ENCODE measurements at places on chromosomes 4 and X.

- no peak for DNase-seq
Measured at GRCh38 chr4:71441186-71442169, 102.7 kb downstream of the SLC4A4 start.

- DNase-seq = no peak
Measured at GRCh38 chrX:78979789-78980464, 34.7 kb downstream of the P2RY10 start.

- DNase-seq = no peak
Measured at GRCh38 chr4:188976644-188977115, 837.4 kb downstream of the TRIML1 start.

GRCh38 chr4:7372673-7373072 lies 62.1 kb downstream of the PSAPL1 start:
- DNase-seq = no peak

- no peak for DNase-seq
Measured at GRCh38 chr4:150510176-150510865, 71.6 kb upstream of the MAB21L2 start.

Data from stimulated activated CD8-positive, alpha-beta memory T cell treated with anti-CD3 and anti-CD28 coated beads, Interleukin-7, amount 100 ng/mL, for 4 hours (primary cell).